CD4-positive, alpha-beta T cell treated with Interleukin-21 for 1 hour (primary cell): ENCODE measurements at places on chromosomes 13 and 19.
A peak's percentile ranks its signal among the peaks of the same experiment; 100 is the strongest.

- no peak for DNase-seq
Observed at GRCh38 chr13:50171590-50172282, 156.5 kb downstream of the KCNRG start.

DNA sequence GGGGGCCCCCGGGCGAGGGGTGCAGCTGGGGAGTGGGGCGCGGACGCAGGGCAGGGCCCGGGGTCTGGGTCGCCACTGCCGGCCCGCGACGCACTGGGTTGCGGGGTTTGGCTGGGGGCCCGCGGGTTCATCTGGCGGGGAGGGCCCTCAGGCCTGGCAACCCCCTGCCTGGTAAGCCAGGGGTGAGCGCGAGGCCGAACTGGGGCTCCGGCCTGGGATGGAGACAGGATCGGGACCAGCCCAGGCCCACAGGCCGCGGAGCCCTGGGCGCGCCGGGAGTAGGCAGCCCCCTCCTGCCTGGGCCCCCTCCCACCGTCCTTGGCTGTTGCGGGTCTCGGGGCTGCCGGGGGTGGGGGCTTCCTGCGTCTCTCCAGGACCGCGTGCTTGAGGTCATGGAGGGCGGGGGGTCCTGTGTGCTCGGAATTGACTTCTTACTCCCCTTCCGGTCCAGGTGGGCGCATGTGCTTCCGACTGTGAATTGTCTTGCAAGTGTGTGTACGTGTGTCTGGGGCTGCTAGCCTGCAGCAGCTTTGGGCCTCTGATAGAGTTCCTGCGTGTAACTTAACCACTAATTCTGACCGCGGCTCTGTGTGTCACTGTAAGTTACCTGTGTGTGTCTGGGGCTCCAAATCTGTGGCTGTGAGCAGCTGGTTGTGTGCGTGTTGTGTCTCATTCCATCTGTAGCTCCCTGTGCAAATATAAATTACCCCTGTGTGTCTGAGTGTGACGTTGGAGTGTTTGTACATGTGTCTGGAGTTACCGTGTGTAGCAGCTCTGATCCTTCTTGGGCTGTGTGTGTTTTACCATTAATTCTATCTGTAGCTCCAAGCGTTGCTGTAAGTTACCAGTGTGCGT is 751 bp downstream of the GRAMD1A start:
- DNase-seq, result peak; percentile 70

- no peak for DNase-seq
Observed at GRCh38 chr13:33089311-33089710, 73.1 kb downstream of the KL start.

- DNase-seq, result no peak
Observed at GRCh38 chr19:38523319-38523718, 89.8 kb downstream of the RYR1 start.

DNA sequence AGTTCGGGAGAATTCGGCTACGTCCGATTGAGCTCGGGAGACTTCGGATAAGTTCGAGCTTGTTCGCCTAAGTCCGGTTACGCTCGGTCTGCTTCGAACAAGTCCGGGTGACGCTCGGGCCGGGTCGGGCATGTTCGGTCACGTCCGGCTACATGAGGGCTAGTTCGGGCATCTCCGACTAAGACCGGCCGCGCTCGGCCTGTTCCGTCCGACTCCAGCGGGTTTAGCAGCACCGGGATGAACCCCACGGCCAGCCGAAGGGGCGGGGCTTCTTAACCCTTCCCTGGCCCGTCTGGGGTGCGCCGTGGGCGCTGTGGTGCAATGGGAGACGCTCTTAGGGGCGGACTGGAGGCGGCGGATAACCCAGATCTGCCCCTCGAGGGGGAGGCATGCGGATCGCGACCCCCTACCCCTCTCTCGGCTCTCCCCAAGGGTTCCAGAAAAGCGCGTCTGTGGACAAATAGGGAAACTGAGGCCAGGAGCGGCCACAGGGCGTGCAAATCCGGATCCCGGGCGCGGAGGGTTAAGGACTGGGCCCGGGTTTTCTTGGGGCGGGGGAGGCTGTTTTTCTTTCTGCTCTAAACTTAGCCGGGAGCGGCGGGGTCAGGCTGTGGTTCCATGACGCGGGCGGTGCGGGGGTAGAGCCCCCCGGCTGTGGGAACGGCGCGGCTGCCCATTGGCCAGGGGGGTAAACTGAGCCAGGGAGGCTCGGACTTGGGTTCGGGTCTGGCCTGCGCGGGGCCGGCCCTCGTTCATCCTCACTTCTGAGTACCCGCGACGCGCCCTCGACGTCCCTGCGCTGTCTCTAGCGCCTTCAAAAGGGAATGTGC is 1.5 kb downstream of the PDE4C start:
- DNase-seq, result peak; percentile 89

- DNase-seq, result no peak
Observed at GRCh38 chr19:55189403-55189835, 9.3 kb upstream of the SYT5 start.

- no peak for DNase-seq
Observed at GRCh38 chr13:20848944-20849343, 53.6 kb downstream of the XPO4 start.

DNA sequence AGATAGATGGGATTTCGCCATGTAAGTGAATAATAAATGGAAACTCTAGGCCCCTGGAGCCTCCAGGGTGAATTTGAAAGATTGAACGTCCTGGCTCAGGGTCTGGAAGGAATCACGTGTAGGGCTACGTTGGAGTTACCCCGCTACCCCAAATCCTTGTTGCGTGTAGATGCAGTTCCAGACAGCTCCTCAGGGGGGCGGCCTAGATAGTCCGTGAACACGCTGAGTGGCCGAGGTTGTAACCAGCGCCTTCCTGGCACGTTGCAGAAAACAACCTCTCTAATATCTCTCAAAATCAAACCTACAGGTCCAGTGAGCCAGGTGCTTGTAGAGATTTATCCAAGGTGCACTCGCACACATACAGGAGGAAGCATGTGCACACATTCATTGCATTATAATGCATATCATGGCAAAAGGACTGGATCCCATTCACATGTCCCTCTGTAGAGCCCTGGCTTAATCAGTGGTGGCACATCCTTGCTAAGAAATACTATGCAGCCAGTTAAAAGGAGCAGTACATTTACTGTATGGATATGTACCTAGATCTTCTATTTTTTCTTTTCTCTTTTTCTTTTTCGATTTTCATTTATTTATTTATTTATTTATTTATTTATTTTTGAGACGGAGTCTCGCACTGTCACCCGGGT is 2.5 kb upstream of the KEAP1 start:
- DNase-seq, result peak; percentile 86

DNA sequence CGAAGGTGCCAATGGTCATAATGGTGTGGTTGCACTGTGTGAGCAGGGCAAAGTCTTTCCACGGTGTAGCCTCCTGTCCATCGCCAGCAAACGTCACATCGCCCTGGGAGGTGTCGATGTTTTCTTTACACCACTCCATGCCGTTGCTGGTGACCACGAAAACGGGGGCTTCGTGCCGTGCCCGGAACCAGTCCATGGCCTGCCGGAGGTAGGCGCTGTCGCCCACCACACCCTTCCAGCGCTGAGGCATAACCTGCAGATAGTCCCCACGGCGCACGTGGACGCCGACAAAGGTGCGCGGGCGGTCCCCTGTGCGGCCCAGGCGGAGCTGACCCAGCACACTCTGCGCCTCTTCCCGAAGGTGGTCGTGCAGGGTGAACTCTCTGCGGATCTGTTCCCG is 2.1 kb downstream of the FUT1 start:
- no peak for DNase-seq

GRCh38 chr19:28023064-28023463 is 1189.9 kb downstream of the UQCRFS1 start:
- no peak for DNase-seq

- no peak for DNase-seq
Observed at GRCh38 chr13:39760521-39760920, 105.1 kb downstream of the COG6 start.

DNA sequence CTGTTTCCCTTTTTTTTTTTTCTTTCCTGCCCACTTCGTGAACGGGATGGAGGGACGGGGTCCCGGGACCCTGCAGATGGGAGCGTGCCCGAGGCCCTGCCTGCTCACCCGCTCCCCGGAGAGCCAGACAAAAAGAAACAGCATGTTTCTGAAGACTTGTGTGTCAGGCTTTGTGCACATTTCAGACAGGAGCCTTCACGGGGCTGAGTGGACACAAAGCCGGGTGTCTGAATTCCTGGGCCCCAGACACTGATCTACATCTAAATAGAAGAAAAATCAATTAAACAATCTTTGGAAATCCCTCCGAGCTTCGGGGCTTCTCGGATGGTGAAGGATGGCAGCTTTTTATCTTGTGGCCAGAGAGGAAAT is 4.2 kb downstream of the PGPEP1 start:
- no peak for DNase-seq

DNA sequence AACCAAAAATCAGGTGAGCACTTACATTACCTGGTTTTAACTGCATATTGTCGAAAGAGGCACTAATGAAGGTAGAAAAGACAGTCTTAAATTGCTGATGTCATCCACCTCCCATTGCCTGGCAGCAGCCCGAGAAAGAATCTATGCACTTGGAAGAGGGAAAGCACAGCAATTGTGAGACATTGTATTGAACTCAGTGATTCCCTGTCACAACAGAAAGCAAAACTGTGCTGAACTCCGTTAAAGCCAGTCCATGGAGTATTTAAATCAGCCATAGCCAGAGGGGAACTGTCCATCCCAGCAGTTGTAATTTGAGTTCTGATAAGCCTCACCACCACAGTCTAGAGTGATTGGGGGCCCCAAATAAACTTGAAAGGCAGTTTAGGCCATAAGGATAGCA is 466.6 kb upstream of the PCDH9 start:
- no peak for DNase-seq

DNA sequence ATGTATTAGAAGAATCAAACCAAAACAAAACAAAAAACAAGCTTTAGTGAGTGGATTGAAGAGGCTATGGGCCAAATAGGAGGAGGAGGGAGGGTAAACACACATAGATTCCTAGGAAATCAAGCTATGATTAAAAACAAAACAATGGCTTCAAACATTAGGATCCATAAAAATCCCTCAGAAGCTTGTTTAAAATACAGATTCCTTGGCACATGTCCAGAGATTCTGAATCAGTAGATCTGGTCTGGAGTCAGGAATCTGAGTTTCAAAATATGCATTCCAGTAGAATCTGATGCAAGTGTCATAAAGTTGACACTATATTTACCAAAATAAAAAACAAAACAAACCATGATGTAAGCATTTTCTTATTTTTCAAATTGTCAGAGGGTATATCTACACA is 692.8 kb upstream of the SGCG start:
- DNase-seq, result no peak

GRCh38 chr13:26626271-26626670 is 68.8 kb downstream of the WASF3 start:
- DNase-seq, result no peak

DNA sequence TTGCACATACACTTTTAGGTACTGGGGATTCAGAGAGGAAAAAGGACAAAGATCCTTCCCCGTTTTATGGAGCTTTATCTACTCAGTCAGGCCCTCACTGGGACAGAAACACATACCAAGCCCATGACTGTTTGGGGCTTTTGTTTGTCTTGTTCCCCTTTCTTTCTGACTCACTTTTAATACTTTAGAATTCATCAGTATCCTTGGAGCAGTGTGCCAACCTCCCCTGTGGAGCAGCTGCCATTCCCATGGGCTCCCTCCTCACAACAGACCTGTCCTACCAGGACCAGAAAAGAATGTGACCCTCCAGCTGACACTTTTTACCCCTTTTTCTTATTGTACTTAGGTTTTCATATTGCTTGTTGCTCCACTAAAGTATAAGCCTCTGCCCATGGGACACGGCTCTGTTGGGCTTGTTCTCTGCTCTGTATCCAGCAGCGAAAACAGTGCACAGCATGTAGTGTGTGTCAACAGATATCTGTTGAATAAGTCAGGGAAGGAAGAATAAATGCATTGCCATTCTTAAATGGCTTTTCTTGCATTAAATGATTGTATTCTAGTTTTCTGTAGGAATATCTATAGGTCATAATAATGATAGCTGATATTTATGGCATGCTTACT is 431.1 kb downstream of the EFNB2 start:
- no peak for DNase-seq

DNA sequence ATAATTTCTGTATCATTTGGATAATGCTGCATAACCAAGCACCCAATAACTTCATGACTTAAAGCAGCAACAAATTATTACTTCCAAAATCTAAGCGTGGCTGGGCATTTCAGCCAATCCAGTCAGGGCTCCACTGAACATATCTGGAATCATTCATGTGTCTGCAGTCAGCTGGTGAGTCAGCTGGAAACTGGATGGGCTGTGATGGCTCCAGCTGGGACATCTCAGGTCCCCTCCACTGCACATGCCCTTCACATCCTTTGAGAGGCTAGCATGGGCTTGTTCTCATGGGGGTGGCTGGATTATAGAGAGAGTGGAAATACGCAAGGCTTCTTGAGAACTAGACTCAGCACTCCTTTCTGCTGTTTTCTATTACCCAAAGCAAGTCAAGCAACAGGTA is 961.9 kb downstream of the DIAPH3 start:
- DNase-seq, result no peak

GRCh38 chr13:20350382-20350763 is 118.3 kb upstream of the GJB6 start:
- no peak for DNase-seq

GRCh38 chr13:62544928-62545327 is 1129.3 kb upstream of the PCDH20 start:
- DNase-seq, result no peak

GRCh38 chr13:76826527-76826926 is 59.7 kb downstream of the KCTD12 start:
- no peak for DNase-seq

- no peak for DNase-seq
Observed at GRCh38 chr13:98172590-98173422, 4.3 kb downstream of the RNF113B start.

GRCh38 chr13:76886005-76886291 is 257 bp downstream of the KCTD12 start:
- DNase-seq, result no peak

- DNase-seq, result no peak
Observed at GRCh38 chr13:98198683-98199082, 21.6 kb upstream of the RNF113B start.

DNA sequence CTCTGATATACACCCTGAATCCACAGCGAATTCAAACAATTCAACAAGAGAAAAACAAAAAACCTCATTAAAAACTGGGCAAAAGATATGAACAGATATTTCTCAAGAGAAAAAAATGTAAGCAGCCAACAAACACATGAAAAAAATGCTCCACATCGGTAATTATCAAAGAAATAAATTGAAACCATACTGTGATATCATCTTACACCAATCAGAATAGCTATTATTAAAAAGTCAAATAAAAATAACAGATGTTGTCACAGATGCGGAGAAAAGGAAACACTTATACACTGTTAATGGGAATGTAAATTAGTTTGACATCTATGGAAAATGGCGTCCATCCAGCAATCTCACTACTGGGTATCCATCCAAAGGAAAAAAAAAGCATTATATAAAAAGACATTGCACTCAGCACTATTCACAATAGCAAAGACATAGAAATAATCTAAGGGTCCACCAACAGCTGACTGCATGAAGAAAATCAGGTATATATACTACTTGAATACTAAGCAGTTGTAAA is 1495.0 kb upstream of the PCDH20 start:
- no peak for DNase-seq

GRCh38 chr13:70249332-70250064 is 141.2 kb upstream of the KLHL1 start:
- no peak for DNase-seq
